ENCODE measurements at places on chromosomes 7 and 10.

- no peak for DNase-seq
Measured at GRCh38 chr10:5960070-5960972, 17.0 kb downstream of the IL15RA start.

- no peak for DNase-seq
Measured at GRCh38 chr7:25149836-25150235, 24.8 kb upstream of the CYCS start.

- DNase-seq = no peak
Measured at GRCh38 chr10:117249493-117250093, 8.7 kb downstream of the SLC18A2 start.

GRCh38 chr10:124735491-124736286, 8.5 kb downstream of the FAM53B start:
- DNase-seq = no peak

- no peak for DNase-seq
Measured at GRCh38 chr10:131677671-131678070, 223.1 kb upstream of the PPP2R2D start.

- no peak for DNase-seq
Measured at GRCh38 chr7:107642501-107642900, 18.1 kb upstream of the SLC26A4 start.
